ENCODE measurements at places on chromosomes 16 and 17.

DNA sequence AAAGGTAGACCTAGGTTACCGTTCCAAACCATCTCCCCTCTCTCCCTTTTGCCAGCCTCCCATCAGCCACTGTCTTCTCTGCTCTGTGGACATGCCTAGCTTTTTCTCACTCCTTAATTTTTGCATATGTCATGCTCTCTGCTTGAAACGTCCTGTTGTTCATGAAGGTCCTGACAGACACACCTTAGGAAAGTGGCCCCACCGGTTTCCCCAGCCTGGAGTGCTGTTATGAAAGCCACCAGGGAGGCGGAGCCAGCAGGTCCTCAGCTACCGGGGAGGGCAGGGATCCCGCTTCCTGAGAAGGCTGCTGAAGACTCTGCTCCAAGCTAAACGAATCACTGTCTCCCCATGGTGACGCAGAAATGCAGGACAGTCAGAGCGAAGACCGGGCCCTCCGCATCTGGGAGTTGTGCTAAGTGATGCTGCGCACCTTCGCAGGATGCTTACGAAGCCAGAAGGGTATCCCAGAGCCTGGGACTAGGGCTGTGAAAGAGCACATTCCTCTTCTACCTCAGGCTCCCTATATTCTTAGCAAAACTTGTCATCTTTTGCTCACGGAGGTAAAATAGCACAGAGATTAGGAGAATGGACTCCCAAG lies 2.3 kb upstream of the SLC16A11 start:
- no peak for DNase-seq

DNA sequence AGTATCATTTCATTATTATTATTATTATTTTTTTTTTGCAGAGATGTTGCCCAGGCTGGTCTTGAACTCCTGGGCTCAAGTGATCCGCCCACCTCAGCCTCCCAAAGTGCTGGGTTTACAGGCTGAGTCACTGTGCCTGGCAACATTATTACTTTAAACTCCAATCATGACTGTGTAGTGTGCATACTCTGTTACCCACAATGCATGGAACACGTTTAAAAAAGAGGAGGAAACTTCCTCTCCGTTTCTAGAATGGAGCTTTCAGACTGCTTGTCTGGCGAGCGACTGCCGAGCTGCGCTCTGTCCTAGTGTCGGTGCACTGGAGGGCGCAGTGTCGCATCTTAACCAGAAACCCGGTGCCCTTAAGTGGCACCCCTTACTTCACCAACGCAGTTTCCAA lies 22.1 kb upstream of the FASN start:
- no peak for DNase-seq

GRCh38 chr16:73717266-73717974 lies 579.2 kb upstream of the PSMD7 start:
- DNase-seq = no peak

GRCh38 chr17:21096874-21097273 lies 29.9 kb upstream of the DHRS7B start:
- no peak for DNase-seq

DNA sequence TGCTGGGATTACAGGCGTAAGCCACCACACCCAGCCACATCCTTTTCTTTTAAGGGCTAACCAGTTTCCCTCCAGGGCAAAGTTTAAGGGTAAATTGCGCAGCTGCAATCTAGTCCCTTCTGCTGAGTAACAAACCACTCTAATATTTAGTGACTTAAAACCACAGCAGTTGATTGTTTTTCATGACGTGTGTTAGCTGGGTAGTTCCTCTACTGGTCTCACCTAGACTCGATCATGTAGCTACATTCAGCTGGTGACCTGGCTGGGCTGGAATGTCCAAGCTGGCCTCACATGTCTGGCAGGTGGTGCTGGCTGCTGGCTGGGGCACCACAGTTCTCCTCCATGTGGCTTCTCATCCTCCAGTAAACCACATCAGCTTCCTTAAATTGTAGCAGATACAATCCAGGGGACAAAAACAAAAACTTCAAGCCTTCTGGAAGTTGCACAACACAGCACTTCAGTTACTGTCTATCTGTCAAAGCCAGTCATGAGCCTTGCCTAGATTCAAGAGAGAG lies 75.5 kb downstream of the GPRC5B start:
- DNase-seq = no peak

- no peak for DNase-seq
Measured at GRCh38 chr16:10027553-10027952, 154.7 kb downstream of the GRIN2A start.

DNA sequence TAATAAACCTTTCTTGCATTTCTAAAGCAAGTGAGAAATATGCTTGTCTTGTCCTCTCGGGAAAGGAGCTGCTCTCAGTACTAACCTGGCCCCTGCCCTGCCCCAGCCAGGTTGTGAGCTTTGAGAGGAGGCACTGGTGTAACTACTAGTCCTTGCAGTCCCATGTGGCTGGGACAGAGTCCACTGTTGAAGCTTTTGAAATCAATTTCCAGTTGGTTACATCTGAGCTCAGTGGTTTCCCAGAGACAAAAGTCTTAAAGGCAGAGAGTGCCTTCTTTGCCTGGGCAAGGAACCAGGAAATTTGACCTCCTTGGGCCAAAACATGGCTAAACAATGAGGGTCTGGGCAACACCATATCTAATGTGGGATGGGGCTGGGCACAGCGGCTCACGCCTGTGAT lies 48.7 kb downstream of the GSG1L start:
- DNase-seq = no peak

DNA sequence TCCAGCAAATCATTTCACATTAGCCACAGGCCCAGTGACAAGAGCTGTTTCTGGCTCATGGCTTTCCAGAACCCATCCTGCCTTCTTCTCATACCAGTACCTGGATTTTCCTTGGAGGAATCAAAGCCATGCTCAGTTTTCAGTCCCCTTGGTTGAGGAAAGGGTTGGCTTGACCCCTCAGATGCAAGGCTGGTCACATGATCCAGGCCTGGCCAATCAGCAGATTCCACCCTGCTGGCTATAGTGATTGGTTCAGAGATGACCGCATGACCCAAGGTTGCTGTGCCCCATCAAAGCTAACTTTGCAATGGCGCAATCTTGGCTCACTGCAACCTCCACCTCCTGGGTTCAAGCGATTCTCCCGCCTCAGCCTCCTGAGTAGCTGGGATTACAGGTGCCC lies 45.0 kb downstream of the MMP15 start:
- DNase-seq = no peak

- no peak for DNase-seq
Measured at GRCh38 chr16:67167588-67167987, 2.8 kb upstream of the NOL3 start.

GRCh38 chr16:28218109-28218508 lies 6.3 kb upstream of the XPO6 start:
- no peak for DNase-seq

DNA sequence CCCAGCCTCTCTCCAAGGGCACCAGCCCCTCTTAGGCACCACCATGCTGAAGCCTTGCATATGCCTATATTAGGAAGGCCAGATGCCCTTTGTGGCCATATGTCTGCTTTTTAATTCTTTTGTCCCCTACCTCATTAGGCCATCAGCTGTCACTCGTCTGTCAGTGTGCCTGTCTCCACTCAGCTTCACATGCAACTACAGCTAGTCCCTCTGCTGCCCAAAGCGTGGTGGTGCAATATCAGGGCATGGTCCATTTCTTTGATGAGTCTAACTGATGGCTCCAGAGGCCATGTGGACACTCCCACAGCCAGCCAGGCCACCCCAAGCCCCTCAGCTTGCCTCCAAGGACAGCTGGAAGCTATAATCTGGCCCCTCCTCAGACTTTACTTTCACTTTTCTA lies 36.3 kb downstream of the MYO18A start:
- peak; percentile 13 for DNase-seq

DNA sequence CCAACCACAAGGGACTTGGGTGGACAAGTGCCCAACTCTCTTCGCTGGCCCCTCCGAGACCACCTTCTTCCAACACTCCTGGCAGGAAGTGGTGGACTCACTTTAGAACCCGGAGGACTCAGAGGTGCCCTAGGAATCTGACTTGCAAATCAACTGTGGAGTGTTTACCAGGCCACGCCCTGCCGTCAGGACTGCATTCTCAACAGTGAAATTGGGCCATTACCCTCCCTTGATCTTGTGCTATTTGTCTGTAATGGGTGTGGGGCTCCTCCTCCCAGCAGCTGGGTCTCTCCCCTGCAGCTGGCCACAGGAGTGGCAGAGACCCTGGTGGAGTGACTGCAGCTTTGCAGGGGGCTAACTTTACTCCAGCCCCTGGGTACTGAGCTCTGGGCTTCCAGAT lies 212.2 kb upstream of the RPL38 start:
- DNase-seq = no peak

GRCh38 chr17:30405161-30405560 lies 26.4 kb downstream of the CPD start:
- no peak for DNase-seq

DNA sequence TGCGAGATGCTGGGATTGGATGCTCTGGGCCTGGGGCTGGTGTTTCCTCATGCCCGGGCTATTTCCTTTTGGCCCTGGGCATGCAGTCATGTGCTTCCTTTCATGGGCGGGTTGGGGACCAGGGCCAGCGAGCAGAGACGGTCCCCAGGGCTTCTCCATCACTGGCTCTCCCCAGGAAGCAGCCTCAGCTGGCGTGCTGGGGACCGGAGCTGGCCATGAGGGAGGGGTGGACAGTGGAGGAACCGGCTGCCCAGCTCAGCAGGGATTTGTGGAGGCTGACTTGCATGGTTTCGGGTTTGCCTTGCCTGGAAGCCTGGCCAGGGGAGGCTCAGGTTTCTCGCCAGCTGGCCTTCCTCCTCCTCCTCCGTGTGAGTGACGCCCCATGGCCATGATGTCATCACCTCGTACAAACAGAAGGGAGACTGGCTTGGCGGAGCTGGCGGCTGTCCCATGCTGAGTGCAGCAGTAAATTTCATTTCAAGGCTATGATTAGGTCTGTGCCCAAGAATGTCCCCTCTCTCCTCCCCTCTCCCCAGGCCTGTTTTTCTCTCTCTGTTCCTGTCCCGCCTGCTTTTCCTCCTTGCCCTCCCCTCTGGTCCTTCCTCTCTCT lies 8.9 kb upstream of the TIMP2 start:
- peak; percentile 45 for DNase-seq

DNA sequence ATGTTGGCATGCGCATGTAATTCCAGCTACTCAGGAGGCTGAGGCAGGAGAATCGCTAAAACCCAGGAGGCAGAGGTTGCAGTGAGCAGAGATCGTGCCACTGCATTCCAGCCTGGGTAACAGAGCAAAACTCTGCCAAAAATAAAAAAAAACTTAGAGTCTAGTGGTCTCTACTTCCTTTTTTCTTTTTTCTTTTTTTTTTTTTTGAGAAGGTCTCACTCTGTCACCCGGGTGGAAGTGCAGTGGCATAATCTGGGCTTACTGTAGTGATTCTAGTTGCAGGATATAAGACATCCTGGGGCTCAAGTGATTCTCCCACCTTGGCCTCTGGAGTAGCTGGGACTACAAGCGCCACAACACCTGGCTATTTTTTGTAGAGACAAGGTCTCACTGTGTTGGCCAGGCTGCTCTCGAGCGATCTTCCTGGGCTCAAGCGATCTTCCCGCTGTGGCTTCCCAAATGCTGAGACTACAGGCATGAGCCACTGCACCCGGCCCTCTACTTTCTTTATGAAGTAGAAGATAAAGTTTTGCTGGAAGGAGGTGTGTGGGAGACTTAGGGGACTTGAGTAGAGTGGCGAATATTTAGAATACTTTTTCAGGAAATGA lies 47.9 kb upstream of the TAOK1 start:
- DNase-seq = no peak

- no peak for DNase-seq
Measured at GRCh38 chr17:61532826-61533225, 58.2 kb downstream of the NACA2 start.

GRCh38 chr16:89361751-89362539 lies 128.4 kb downstream of the ANKRD11 start:
- DNase-seq = no peak

- peak; percentile 21 for DNase-seq
Measured at GRCh38 chr17:78893684-78894083, 9.3 kb downstream of the CEP295NL start.

GRCh38 chr16:77868478-77868877 lies 80.1 kb downstream of the VAT1L start:
- no peak for DNase-seq

- no peak for DNase-seq
Measured at GRCh38 chr17:44900894-44901293, 1.6 kb upstream of the EFTUD2 start.

- no peak for DNase-seq
Measured at GRCh38 chr17:53475002-53475401, 347.7 kb upstream of the KIF2B start.

DNA sequence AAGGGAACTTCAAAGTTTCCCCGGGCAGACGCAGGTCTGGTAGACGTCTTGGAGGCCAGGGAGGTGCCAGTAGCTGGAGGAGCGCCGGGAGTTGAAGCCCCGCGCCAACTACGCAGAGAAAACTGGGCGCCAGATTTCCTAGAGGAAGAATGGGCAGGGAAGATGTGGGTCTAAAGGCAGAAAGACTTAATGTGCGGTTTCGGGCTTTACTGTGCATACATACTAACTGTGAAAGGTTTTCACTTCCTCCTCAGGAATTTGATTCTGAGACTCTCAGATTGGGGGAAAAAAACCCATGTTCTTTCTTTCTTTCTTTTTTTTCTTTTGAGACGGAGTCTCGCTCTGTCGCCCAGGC lies 331 bp upstream of the ZNF287 start:
- no peak for DNase-seq

All from anterior cingulate cortex (tissue), 58 donors.